ENCODE measurements at places on chromosomes 5 and 9.

DNA sequence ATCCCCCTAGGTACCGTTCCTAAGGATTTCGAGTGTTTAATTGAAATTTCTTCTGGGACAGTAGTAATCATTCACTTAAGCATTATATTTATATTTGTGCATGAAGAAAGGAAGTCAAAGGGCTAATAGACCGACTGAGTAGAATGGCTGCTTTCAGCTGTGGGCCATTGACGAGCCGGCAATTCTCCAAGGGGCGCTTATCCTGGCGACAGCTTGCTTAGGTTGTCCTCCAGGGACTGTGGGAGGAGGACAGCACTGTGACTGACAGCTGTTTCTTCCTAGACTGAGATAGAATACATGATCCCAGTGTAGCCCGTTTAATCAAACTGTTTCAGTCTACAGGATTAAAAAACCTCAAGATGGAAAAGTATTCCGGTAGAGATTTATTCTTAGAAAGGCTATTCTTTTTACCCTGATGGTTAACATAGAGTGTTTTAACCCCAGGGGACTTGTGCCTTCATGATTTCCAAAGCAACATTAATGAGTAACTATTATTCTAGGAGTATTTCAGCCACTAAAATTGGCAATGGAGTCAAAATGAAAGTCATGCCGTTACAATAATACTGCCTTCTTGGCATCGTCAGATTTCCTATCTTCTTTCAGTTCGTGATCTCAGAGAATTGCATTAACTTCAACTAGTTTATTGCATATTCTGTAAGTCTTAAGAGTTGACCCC lies 943.1 kb upstream of the WWC1 start:
- DNase-seq, result no peak

DNA sequence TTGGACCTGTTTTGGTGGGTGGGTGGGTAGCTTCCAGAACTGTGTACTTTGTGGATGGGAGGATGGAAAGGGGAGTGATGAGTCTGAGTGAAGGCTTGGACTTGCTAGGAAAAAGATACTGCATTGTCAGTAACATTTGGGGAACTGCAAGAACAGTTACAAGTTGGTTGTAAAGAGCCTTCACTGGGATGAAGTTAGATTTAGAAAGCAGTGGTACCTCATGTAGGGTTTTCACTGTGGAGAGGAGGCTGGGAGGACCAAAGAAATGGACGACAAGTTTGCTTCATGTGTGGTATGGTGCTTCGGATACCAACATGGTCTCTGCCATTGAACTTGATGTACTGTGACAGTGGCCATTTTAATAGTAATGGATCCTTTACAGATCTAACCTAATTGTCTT lies 50.3 kb downstream of the RAD23B start:
- no peak for DNase-seq

- DNase-seq, result no peak
These were observed 123.5 kb upstream of the ICE1 start for GRCh38 chr5:5298841-5299541.

DNA sequence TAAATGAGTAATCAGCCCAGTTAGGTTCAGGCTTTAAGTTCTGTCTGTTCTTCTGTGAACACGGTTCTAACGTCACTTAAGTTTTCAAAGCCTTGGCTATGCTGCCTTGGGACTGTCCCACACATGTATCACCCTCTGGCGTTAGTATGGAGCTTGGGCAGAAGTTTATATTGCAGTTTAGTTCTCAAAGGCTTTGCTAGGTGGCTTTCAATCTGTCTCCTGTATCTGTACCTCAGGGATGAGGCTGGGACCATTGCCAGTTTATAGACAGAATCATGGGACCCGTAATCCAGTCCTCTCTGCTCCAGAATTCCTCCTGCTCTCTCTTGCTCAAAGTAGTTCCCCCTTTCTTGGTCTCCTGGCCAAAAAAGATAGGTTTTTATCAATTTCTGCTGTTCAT lies 12.1 kb downstream of the C9orf40 start:
- no peak for DNase-seq

- no peak for DNase-seq
These were observed 601 bp upstream of the FAF2 start for GRCh38 chr5:176447591-176447977.

DNA sequence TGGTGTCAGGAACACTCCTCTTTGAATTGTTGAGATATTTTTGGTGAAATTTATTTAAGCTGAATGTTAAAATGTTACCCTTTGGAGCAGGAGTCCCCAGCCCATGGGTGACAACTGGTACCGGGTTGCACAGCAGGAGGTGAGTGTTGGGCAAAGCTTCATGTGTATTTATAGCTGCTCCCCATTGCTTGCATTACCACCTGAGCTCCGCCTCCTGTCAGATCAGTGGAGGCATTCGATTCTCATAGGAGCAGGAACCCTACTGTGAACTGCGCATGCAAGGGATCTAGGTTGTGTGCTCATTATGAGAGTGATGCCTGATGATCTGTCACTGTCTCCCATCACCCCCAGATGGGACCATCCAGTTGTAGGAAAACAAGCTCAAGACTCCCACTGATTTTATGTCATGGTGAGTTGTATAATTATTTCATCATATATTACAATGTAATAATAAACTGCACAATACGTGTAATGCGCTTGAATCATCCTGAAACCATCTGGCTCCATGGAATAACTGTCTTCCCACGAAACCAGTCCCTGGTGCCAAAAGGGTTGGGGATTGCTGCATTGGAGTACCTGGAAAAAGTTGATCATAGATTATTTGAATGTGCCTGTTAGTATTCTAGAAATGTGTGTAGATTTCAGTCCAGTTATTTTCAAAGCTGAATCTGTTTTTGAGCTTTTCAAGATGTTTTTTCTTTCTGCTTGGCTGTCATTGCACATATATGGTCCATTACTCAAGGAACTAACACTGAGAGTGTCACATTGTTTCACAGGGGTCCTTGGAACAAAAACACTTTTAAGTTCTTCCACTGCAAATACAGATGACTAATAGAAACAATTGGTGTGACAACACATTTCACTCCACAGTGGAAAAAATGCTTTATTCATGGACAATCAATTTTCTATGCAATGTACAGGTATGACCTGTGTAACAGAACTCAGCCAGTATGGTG lies 104.6 kb upstream of the TNFAIP8 start:
- no peak for DNase-seq

GRCh38 chr9:40925149-40925548 lies 203.3 kb downstream of the FOXD4L6 start:
- DNase-seq, result no peak

DNA sequence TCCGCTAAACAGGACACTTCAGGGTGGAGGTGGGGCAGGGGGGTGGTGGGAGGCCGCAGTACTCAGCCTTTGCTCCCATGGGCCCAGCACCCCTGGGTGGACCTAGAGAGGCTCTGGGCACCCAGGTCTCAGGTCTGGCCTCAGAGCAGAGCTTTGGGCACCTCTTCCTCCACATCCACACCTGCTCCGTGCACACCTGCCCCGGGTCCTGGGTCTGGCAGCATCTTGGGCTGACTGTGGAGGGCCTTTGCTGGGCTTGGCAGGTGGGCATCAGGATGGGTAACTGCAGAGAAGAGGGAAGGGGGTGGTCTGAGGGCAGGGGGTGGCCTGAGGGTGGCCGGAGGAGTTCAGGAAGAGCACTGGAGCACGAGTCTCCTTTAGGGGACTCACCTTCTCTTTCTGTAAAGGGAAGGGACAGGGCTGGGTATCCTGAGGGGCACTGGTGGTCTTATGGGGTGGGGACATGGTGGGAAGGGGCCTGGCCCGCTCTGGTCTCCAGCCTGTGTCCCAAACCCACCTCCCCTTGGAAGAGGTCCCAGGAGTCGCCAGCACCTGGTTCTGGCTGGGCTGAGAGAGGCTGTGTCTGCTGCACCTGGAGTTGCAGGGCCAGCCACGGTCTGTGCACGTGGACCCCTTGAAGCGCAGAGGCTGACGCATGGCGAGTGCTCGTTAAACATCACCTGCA lies 106.7 kb upstream of the IER5L start:
- no peak for DNase-seq

DNA sequence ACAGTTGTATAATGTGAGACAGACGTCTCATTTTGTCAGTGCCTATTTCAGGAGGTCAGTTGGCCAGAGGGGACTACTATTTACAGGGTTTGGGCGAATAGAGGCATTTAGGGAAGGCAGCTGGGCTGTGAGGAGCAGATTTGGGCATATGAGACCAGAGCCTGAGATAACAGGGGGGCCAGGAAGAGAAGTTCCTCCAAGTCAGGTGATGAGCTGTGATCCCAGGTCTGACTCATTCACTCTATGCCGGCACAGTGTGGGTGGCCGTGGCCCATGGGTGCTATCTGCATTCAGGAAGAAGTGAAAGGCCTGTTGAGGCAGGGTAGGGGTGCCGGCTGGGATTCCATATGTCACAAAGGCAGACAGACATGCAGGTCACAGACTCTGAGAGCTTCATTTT lies 142.8 kb downstream of the PDZD2 start:
- DNase-seq, result no peak

DNA sequence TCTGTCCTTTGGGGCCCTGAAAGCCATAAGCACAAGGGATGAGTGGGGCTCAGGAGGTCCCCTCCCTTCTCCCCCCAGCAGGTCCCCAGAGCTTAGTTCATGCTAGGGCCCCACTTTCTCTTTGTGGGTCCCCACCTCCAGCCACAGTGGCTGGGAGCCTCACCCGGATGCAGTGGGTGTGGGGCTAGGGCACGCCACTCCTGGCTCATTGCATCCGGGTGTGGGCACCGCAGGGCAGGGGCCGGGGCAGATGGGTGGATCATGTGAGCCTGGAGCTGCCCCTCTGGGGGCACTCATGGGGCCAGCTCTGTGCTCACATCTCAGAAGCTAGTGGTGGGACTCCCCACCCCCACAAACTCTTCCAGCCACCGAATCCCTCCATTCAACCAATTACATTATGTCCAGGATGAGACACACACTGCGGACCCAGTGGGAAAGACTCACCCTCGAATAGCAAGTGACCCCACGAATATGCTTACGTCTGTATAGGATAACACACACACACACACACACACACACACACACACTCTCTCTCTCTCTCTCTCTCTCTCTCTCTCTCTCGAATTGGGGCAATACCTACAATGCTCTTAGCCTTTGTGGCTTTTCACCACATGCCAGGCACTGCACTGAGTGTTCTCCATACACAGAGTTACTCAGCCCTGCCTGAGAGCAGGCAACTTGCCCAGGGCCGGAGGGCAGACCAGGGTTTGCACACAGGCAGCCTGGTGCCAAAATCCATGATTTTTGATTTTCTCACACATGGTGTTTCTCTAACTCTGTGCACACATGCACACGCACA lies 16.8 kb upstream of the PHYKPL start:
- peak; percentile 2 for DNase-seq

GRCh38 chr5:95826949-95827891 lies 4.7 kb upstream of the GLRX start:
- DNase-seq, result no peak

GRCh38 chr9:109852556-109852955 lies 72.6 kb downstream of the PALM2AKAP2 start:
- no peak for DNase-seq

- no peak for DNase-seq
These were observed 174.5 kb downstream of the AOPEP start for GRCh38 chr9:94901019-94901363.

- DNase-seq, result no peak
These were observed 204.2 kb upstream of the HAPLN1 start for GRCh38 chr5:83924891-83925290.

- no peak for DNase-seq
These were observed 1.2 kb downstream of the JMY start for GRCh38 chr5:79236970-79237739.

- DNase-seq, result no peak
These were observed 105.3 kb downstream of the TRIM36 start for GRCh38 chr5:115064380-115064779.

DNA sequence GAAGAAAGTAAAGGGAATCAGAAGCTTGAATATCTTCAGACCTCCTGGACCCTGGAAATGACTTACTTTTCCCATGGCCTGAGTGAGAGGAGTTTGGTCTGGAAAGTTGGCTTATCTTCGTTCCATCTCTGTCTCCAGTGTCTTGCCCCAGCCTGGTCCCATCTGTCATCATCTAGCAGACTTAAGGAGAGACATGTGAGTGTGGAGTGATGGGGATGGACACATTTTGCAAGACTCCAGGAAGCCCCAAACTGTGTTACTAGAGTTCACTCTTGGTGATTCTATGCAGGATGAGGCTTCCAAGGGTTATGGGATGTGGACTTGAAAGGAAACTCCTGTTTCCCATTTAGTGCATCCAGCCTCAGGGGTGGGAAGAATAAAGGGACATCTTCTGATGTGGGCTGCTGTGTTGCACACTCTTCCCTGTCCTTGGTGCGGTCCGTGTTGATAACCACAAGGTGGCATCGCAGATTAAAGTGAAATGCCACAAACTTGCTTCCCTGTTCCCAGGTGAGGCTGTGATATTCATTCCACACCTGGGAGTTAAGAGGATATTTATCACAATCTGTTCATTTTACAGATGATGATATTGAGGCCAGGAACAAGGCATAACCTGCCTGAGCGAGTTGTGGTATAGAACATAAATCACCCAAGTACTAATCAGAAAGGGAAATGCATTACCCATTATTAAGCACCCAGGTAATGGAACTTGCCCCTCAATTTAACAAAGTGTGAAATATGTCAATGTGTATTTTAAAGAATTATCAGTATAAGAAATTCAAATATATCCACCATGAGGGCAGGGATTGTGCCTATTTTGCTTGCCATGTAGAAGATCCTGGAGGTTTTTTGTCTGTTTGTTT lies 269.9 kb upstream of the PAPPA start:
- DNase-seq, result no peak

DNA sequence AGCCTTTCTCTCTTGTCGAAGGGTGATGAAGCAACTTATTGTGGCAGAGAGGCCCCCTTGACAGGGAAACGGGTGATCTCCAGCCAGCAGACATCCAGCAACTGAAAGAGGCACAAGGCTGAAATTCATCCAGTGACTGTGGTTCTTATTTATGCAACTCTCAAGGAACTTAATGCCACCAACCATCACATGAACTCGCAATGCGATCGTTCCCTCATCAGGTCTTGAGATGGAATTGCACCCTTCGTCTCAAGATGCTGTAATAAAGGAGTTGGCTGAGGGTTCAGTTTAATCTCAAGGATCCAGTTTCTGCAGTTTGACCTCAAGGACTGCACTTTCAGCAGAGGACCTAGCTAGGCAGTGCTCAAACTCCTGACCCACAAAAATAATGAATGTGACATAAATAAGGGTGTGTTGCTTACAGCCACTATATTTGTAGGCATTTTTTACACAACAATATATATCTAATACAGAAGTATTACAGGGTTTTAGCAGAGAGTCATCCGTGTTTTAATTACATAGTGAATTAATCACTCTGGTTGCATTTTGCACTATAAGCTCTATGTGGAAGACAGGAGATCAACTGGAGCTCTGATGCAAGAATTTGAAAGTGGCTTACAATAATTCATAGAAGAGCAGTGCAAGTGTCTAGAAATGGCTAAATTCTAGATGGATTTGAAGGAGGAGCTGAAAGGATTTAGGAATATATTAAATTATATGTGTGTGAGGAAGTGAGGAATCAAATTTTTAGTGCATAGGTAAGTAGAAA lies 957.8 kb upstream of the CTNND2 start:
- DNase-seq, result no peak

DNA sequence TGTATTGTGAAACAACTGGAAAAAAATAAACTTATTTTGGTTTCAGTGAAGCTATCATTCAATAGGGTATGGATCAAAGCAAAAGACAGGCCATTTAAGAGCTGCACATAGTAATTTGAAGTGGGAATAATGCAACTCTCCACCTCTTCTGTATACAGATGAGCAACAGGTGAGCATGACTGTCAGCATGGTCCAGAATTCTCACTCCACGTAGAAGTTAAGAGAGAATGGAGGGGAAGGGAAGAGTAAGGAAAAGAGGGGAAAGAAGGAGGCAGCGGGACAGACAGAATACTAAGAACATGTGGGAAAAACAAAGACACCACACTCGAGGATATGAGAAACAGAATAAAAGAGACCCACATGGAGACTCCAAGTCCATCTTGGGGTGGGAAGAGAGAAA lies 396.1 kb upstream of the GRIA1 start:
- no peak for DNase-seq

GRCh38 chr5:68087866-68088265 lies 127.7 kb upstream of the PIK3R1 start:
- DNase-seq, result no peak
